ENCODE measurements at places on chromosomes 2 and 18. TPM values are rescaled to one million over a fixed set of nuclear protein-coding genes. Genes with fewer than 3 reads are reported as not detected.

PREB gene
- total RNA-seq = 53.2 TPM

FLACC1 gene
- total RNA-seq = 0.15 TPM

RAPGEF4 gene
- 5.1 TPM for total RNA-seq

WDR12 gene
- total RNA-seq = 22.9 TPM

PLCL1 gene
- 5.0 TPM for total RNA-seq

GRCh38 chr2:26300234-26300925 lies 45.6 kb upstream of the SELENOI start:
- peak; percentile 12 for DNase-seq

- DNase-seq = no peak
Observed at GRCh38 chr2:227932001-227932400, 60.6 kb downstream of the DAW1 start.

- DNase-seq = no peak
Observed at GRCh38 chr2:197124639-197125390, 185.8 kb downstream of the ANKRD44 start.

DNA sequence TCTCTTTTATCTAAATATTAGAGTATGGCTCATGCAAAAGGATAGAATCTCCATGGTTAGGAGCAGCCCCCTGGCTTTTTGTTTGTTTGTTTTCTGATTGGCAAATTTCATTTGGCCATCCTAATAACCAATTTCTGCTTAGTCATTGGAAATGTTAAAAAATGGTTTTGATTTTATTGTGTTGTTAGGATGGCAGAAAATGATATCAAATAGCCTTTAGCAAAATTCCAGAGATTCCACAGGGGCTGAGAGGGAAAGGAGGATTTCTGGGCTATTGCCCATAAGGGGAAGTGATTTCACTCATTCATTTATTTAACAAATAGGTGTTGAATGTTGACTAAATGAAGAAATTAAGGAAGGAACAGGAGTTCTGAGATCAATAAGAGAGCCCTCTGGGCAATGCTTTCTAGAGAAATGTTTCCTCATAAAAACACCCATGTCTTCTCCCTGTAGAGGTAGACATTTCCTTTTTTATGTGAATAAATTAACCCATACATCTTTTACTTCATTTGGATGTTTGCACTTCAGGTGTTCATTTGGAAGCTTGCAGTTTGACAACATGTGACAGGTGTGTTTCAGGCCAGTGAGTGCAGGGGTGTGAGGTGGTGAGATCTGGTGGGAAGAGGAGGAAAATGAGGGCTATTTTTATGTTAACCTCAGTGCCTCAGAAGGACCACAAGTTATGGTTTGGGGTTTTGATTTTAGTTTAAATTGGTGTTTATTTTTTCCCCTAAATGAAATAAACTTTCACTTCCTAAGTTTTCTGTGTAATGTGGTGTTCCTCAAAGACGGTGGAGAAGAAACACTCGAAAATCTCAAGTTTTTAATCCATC lies 61.7 kb upstream of the EPC2 start:
- no peak for DNase-seq

DNA sequence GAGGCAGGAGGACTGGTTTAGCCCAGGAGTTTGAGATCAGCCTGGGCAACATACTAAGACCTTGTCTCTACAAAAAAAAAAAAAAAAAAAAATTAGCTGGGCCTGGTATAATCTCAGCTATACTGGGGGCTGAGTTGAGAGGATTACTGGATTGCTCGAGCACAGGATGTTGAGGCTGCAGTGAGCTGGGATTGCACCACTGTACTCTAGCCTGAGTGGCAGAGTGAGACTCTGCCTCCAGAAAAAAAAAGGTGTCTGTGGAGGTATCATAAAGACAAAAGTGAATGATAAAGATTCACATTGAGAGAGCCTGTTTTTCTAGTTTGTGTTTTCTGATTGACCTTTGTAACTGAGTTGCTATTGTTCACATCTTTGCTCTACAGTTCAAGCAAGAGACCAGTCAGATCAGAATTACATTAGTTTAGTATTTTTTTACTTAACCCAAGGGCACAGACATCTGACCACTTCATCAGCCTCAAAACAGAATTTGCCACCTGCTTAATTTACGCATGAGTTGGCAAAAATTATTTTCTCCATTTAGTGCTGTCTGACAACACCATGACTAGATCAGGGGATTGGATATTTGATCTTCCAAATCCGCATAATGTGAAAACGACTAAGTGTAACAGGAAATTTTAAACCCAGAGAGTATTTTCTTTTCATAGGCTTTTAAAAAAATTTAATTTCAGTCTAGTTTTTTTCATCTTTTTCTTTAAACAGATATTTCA lies 271.0 kb downstream of the TGIF1 start:
- no peak for DNase-seq

- DNase-seq = no peak
Observed at GRCh38 chr2:237307474-237307873, 106.5 kb downstream of the COL6A3 start.

- no peak for DNase-seq
Observed at GRCh38 chr2:236293241-236293810, 29.1 kb upstream of the ASB18 start.

GRCh38 chr2:216548901-216549331 lies 50.3 kb downstream of the RPL37A start:
- no peak for DNase-seq

- no peak for DNase-seq
Observed at GRCh38 chr18:66638856-66639629, 35.2 kb upstream of the CDH19 start.
